ENCODE measurements at places on chromosomes 7 and 10.

DNA sequence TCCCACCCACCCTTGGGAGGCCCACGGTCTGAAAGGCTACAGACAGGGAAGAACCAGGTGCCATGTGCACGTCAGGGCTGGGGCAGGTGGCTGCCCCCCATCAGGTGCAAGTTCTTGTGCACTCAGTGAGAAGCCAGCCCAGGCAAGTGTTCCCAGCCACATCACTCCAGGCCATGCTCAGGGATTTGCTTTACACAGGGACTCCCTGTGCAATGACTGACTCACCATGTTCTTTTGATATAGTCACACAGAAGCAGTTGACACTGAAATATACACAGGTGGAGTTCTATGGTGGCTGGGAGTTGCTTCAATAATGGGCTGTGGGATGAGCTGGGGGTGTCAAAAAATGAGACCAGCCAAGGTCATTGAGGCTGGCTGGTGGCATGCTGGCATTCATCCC is 8.0 kb upstream of the CHST15 start:
- DNase-seq: no peak

DNA sequence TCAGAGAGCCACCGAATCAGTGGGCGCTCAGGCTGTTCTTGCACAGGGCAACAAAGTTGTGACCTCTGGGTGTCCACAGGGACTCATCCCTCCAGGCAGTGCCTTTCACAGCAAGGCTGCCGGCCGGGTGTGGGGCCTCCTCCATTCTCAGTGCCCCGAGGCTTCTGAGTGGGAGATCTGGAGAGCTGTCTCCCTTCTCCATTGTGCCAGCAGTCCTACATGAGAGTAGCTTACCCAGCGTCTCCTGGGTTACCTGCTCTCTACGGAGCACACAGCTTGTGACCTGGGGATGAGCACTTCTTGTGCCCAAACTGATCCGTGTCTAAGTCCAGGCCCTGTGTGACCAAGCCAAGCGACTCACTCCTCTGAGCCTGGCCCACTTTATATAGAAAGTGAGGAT is 240.9 kb upstream of the GRB10 start:
- no peak for DNase-seq

GRCh38 chr7:6461946-6462550 is 14.3 kb upstream of the DAGLB start:
- DNase-seq: no peak

GRCh38 chr7:133458688-133459087 is 205.8 kb downstream of the EXOC4 start:
- no peak for DNase-seq

Measured in stimulated activated CD4-positive, alpha-beta T cell treated with anti-CD3 and anti-CD28 coated beads, Interleukin-1b, Interleukin-23, amount 100 ng/mL, for 48 hours (primary cell).